ENCODE measurements at places on chromosomes 2 and 18.

DNA sequence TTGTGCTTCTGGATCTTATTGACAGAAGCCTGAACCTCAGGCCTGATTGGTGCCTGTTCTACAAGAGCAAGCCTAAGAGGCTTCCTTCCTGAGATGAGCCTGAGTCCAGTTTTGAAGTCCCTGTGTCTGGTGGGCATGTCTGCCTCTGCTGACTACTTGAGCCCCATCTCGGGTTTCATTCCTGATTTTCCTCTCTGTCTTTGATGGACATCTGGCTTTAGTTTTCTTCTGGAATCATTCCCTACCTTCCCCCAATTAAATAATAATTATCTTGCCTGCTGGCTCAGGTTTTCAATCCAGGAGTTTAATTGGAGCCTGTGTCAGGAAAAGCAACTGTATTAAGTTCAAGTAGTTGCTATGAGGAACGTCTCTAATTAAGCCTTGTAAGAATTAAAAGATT, 135.5 kb upstream of the MC4R start:
- DNase-seq = no peak

DNA sequence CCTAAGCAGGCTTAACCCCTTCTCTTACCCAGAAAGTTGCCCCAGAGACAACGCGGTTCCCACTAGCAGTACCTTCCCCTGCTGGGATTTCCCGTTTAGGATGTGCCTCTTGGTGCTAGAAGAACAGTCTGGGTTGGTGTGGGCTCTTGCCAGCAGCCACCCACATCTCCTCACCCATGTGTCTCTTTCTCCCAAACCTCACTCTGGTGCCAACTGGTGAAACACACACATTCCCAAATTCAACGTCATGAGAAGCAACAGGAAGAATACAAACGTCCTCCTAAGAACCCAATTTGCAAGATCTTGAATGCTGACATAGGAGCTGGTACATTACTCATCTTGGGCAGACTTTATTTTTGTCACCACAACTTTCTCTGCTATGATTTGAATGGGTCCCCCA, 36.2 kb downstream of the DIPK1C start:
- DNase-seq = no peak

GRCh38 chr2:181680937-181681811, 857 bp upstream of the NEUROD1 start:
- DNase-seq = no peak

DNA sequence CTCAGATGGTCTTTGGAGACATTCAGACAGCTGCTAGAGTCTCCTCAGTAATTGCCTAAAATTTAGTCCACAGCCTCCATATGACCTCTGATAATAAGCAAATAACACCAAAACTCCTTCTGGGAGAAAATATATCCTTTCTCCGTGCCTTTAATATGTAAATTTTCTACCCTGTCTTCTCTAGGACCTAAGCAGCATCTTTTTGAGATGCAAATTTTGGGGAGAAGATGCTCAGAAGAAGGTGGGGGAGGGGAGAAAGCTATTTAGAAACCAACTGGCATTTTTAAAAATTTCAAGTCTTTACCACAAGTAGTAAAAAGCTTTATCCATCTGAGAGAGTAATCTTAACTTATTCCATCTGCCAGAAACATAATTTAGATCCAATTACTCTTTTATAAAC, 120.4 kb upstream of the MSH6 start:
- no peak for DNase-seq

- DNase-seq = peak; percentile 81
Observed at GRCh38 chr18:48928787-48929186, 22.0 kb downstream of the SMAD7 start.

DNA sequence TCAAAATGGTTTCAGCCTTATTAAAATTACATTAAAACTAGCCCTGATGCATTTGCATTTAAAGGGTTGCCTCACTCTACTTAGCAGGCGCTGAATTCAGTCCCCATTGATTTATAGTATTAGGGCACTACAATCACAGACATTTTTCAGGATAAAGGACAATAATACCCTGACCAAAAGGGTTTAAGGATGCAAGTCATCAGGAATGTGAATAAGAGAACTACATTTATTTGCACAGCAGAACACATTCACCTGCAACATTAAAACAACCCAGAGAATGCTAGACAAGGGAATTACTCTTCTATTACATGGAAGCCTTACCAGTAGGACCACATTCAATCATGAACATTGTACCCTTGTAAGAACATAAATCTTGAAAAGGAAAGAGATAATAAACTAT, 93.6 kb downstream of the TCF4 start:
- DNase-seq = no peak

DNA sequence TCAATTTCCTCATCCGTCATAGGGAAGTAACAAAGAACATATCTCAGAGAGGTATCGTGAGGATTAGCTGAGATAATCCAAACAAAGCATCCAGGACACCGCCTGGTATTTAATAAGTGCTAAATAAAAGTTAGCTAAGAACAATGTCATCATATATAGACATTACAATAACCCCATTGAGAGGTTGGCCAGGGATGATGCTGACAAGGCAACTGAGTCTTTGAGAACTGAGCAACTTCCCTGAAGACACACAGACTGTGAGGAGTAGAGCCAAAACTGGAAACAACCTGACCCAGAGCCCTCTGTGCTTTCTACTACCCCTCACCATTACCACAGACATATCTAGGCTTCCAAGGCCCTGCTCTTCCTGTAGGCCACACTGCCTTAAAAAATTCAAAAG, 1.6 kb upstream of the DCTN1 start:
- no peak for DNase-seq
